ENCODE measurements at places on chromosomes 16 and 17. TPM values are rescaled to one million over a fixed set of nuclear protein-coding genes. Genes with fewer than 3 reads are reported as not detected.
A peak's percentile ranks its signal among the peaks of the same experiment; 100 is the strongest.

The HLF gene
- polyA plus RNA-seq = 3.2 TPM

The SYCE1L gene
- 4.0 TPM for polyA plus RNA-seq

DNA sequence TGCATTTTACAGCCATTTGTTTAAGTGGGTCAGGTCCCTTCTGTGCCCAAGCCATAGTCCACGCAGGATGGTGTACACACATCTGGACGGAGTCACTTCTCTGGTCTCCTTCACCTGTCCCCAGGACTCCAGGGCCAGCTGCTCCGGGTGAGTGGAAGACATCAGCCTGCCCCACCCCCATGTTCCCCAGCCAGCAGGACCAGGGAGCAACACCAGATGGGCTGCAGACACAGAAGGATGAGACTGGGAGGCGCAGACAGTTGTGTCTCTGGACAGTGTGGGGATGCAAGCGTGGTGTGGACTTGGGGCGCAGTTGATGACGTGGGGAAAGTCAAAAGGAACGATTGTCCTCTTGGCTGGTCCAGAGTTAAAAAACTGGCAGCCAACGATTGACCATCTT lies 24.6 kb upstream of the WFDC1 start:
- DNase-seq = no peak
- H3K36me3 ChIP-seq = no peaks in the 10 kb centered on the region
- no peaks in the 10 kb centered on the region for H3K4me1 ChIP-seq
- H3K4me3 ChIP-seq = no peak overlapping the region
- H3K27ac ChIP-seq = no peak overlapping the region
- no peaks in the 10 kb centered on the region for H3K27me3 ChIP-seq

The GAA gene
- 88.6 TPM for polyA plus RNA-seq

GRCh38 chr17:64133546-64134215 lies 3.7 kb upstream of the ERN1 start:
- DNase-seq = peak; percentile 82
- no peak overlapping the region for H3K27ac ChIP-seq
- H3K36me3 ChIP-seq = no peaks in the 10 kb centered on the region
- H3K4me1 ChIP-seq = peaks cover 3% of the 10 kb centered on the region

- H3K4me1 ChIP-seq = no peaks in the 10 kb centered on the region
- no peak for DNase-seq
- no peaks in the 10 kb centered on the region for H3K36me3 ChIP-seq
- H3K27me3 ChIP-seq = no peaks in the 10 kb centered on the region
Measured at GRCh38 chr16:21314339-21314738, 36.2 kb upstream of the CRYM start.

DNA sequence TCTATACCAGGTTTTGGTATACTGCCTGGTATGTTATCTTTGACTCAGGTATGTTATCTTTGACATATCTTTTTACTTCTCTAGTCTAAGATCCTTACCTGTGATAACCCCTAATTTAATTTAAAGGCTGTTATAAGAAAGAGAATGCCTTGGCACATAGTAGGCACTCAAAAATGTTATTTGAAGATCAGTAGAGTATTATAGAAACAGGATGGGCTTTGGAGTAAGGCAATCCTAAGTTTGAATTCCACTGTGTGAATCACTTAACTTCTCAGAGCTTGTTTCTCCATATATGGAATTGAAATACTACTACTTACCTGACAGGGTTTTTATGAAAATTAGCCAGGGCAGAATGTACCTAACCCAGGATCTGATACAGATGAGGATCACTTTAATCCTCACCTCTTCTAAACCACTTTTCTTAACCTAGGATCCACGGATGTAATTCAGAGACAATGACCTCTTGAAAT lies 1.2 kb downstream of the BRIP1 start:
- no peak overlapping the region for H3K4me3 ChIP-seq
- H3K27me3 ChIP-seq = no peaks in the 10 kb centered on the region
- no peaks in the 10 kb centered on the region for H3K36me3 ChIP-seq
- H3K4me1 ChIP-seq = no peaks in the 10 kb centered on the region
- no peak overlapping the region for H3K27ac ChIP-seq

GRCh38 chr16:51150888-51151320 lies at the start of gene SALL1:
Gene SALL1, minus strand, starts transcription at chr16:51151270. Its CDS starts 29 bp downstream, at chr16:51151241.
- peaks cover 41% of the 10 kb centered on the region for H3K27me3 ChIP-seq
- no peaks in the 10 kb centered on the region for H3K4me1 ChIP-seq
- H3K4me3 ChIP-seq = no peak within 1 kb of the TSS
- no peak for DNase-seq
- no peak within 1 kb of the TSS for H3K27ac ChIP-seq

GRCh38 chr17:57910462-57911420 lies 44.5 kb downstream of the CUEDC1 start:
- H3K4me3 ChIP-seq = no peak overlapping the region
- H3K27ac ChIP-seq = peak overlapping the region; percentile 55
- no peaks in the 10 kb centered on the region for H3K27me3 ChIP-seq
- H3K4me1 ChIP-seq = peaks cover 4% of the 10 kb centered on the region
- no peaks in the 10 kb centered on the region for H3K36me3 ChIP-seq

DNA sequence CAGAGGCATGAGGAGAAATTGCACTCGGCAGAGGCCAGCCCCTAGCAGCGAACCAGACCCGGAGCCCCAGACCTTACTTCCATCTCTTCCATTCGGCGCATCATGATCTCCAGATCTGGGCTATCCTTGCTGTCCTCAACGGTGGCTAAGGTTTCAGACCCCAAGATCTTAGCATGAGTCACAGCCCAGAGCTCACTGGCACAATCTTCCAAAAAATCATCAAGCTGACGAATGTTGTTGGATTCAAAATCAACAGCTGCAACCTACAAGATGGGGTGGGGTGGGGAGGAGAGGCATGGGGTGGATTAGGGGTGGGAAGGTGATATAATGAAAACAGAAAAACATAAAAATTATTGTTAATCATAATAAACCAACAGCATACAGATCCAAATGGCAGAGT lies 39.7 kb upstream of the PITPNM3 start:
- H3K4me1 ChIP-seq = peaks cover 2% of the 10 kb centered on the region
- no peak overlapping the region for H3K27ac ChIP-seq
- no peak for DNase-seq
- peaks cover 13% of the 10 kb centered on the region for H3K36me3 ChIP-seq
- H3K4me3 ChIP-seq = no peak overlapping the region
- H3K27me3 ChIP-seq = no peaks in the 10 kb centered on the region

- no peak for DNase-seq
- H3K4me3 ChIP-seq = no peak overlapping the region
- H3K27ac ChIP-seq = no peak overlapping the region
- H3K4me1 ChIP-seq = peaks cover 6% of the 10 kb centered on the region
- H3K27me3 ChIP-seq = no peaks in the 10 kb centered on the region
Measured at GRCh38 chr17:2963332-2964027, 99.9 kb downstream of the OR1D5 start.

GRCh38 chr17:45435481-45435880 lies 2.8 kb upstream of the ARHGAP27 start:
- H3K36me3 ChIP-seq = peaks cover 33% of the 10 kb centered on the region
- H3K27me3 ChIP-seq = no peaks in the 10 kb centered on the region
- no peak for DNase-seq
- H3K27ac ChIP-seq = no peak overlapping the region
- H3K4me3 ChIP-seq = no peak overlapping the region
- H3K4me1 ChIP-seq = peaks cover 8% of the 10 kb centered on the region

The PIPOX gene
- polyA plus RNA-seq = 0.39 TPM

- H3K27me3 ChIP-seq = no peaks in the 10 kb centered on the region
- no peak overlapping the region for H3K27ac ChIP-seq
- H3K36me3 ChIP-seq = no peaks in the 10 kb centered on the region
Measured at GRCh38 chr16:80816356-80816755, 12.0 kb upstream of the CDYL2 start.

GRCh38 chr17:12507026-12507595 lies 158.6 kb upstream of the MYOCD start:
- H3K27ac ChIP-seq = no peak overlapping the region
- DNase-seq = peak; percentile 72
- no peak overlapping the region for H3K4me3 ChIP-seq
- H3K27me3 ChIP-seq = no peaks in the 10 kb centered on the region
- no peaks in the 10 kb centered on the region for H3K36me3 ChIP-seq

The ODAD4 gene
- polyA plus RNA-seq = 5.4 TPM

The USP43 gene
- polyA plus RNA-seq = 3.3 TPM

The MT3 gene
- 1.3 TPM for polyA plus RNA-seq

DNA sequence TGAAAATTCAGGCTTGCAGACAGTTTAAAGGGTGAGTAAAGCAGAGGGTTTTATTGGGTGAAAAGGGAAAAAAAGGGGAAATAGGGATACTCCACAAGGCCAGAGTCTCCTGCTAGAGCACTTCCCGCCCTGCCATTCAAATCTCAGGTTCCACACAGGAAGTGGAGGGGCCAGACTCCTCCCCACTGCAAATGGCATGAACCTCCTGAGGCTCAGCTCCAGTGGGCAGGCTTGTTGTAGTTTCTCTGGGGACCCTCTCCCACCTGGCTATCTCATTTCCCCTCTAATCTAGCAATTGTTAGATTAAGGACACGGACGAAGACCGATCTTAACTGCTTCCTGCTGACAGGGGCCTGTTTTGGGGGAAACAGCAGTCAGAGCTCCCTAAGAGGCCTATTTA lies 43.4 kb downstream of the TAOK1 start:
- H3K36me3 ChIP-seq = no peaks in the 10 kb centered on the region
- no peaks in the 10 kb centered on the region for H3K27me3 ChIP-seq
- H3K4me3 ChIP-seq = no peak overlapping the region
- peak; percentile 9 for DNase-seq
- peaks cover 8% of the 10 kb centered on the region for H3K4me1 ChIP-seq

The IL34 gene
- polyA plus RNA-seq = 1.5 TPM

- no peaks in the 10 kb centered on the region for H3K27me3 ChIP-seq
- no peaks in the 10 kb centered on the region for H3K36me3 ChIP-seq
- H3K4me3 ChIP-seq = no peak overlapping the region
- peaks cover 15% of the 10 kb centered on the region for H3K4me1 ChIP-seq
- no peak overlapping the region for H3K27ac ChIP-seq
- peak; percentile 64 for DNase-seq
Measured at GRCh38 chr17:74272731-74273201, 1.3 kb upstream of the DNAI2 start.

DNA sequence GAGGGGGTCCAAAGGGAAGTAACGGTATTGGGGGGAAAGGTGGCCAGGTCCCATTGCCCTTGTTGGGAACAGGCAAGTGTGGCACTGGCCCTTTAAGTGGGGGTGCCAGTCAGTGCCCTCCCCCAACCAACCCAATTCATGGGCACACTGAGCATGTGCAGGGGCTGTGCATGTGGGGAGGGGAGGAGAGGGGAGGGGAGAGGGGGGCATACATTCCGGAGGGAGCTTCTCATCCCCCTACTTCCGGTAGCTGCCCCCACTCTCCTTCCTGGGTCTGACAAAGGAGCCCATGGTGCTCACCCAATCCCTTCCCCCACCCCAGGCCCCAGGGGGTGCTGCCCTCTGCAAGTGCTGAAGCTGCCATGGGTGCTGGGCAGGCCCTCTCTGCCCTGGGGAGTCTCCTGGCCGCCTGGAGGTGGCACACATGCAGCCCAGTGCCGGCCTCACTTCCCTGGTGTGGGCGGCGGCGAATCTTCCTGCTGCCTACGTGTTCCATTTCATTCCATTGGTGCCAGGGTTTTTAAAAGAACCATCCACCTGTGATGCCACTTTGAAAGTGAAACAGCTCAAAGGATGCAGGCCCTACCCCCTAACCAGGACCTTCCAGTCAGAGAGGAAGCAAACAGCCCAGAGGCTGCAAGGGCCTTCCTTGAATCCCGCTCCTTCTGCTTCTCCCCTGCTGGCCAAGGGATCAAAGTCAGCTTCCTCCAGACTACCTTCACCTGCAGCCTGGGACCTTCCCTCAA lies 11.0 kb downstream of the HEXIM2 start:
- H3K4me3 ChIP-seq = no peak overlapping the region
- H3K27me3 ChIP-seq = no peaks in the 10 kb centered on the region
- DNase-seq = peak; percentile 86
- peaks cover 7% of the 10 kb centered on the region for H3K36me3 ChIP-seq
- peak overlapping the region; percentile 73 for H3K27ac ChIP-seq

The MYH13 gene
- polyA plus RNA-seq = 0.02 TPM

GRCh38 chr17:34711646-34712045 lies 132.3 kb downstream of the TMEM132E start:
- H3K4me1 ChIP-seq = no peaks in the 10 kb centered on the region
- no peaks in the 10 kb centered on the region for H3K27me3 ChIP-seq
- H3K36me3 ChIP-seq = no peaks in the 10 kb centered on the region
- DNase-seq = no peak

The SKAP1 gene
- polyA plus RNA-seq = 4.9 TPM

The C1QTNF8 gene
- 0.08 TPM for polyA plus RNA-seq

GRCh38 chr16:65181071-65181561 lies 59.3 kb upstream of the CDH11 start:
- H3K4me1 ChIP-seq = no peaks in the 10 kb centered on the region
- H3K27me3 ChIP-seq = no peaks in the 10 kb centered on the region
- H3K36me3 ChIP-seq = no peaks in the 10 kb centered on the region
- no peak overlapping the region for H3K4me3 ChIP-seq
- H3K27ac ChIP-seq = no peak overlapping the region

GRCh38 chr16:67404740-67405226 lies 11.5 kb upstream of the TPPP3 start:
- H3K27me3 ChIP-seq = no peaks in the 10 kb centered on the region
- peak; percentile 73 for DNase-seq
- H3K36me3 ChIP-seq = peaks cover 2% of the 10 kb centered on the region
- no peak overlapping the region for H3K27ac ChIP-seq

The NPIPB9 gene
- 0.35 TPM for polyA plus RNA-seq

The DOC2B gene
- polyA plus RNA-seq = 5.5 TPM

DNA sequence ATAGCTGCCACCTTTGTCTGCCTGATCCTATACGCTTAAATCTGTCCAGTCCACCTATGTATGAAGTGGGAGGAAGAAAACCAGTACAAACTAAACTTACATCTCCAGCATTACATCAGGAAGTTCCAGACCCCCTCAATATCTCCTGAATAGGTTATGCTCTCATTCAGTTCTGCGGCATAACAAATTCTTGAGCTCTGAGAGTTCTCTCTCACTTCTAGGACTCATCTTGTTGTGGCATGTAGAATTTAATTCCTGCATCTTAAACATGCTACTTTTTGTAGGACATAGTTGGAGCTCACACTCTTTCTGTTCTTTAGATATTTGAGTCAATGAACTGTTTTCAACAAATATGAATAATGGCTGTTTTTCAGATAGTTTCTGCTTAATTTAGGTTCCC lies 662.5 kb downstream of the CDH11 start:
- H3K4me1 ChIP-seq = peaks cover 2% of the 10 kb centered on the region
- no peak overlapping the region for H3K4me3 ChIP-seq
- no peak overlapping the region for H3K27ac ChIP-seq
- H3K36me3 ChIP-seq = no peaks in the 10 kb centered on the region
- no peak for DNase-seq

GRCh38 chr17:69223809-69224208 lies 4.8 kb downstream of the ABCA10 start:
- peaks cover 2% of the 10 kb centered on the region for H3K36me3 ChIP-seq
- no peak for DNase-seq
- peaks cover 2% of the 10 kb centered on the region for H3K4me1 ChIP-seq
- H3K27me3 ChIP-seq = no peaks in the 10 kb centered on the region

- no peaks in the 10 kb centered on the region for H3K36me3 ChIP-seq
- H3K4me3 ChIP-seq = no peak overlapping the region
- no peak for DNase-seq
- no peaks in the 10 kb centered on the region for H3K4me1 ChIP-seq
- no peaks in the 10 kb centered on the region for H3K27me3 ChIP-seq
Measured at GRCh38 chr17:3534881-3535252, 22.7 kb downstream of the TRPV3 start.
